NCI-H524 (cell line): ENCODE measurements at places on chromosomes 13 and 19.

- DNase-seq, result peak; percentile 57
Measured at GRCh38 chr19:17847538-17848366, at the start of gene JAK3. JAK3 (minus strand) TSS chr19:17847982; CDS start chr19:17844417, 3,565 bp downstream.

DNA sequence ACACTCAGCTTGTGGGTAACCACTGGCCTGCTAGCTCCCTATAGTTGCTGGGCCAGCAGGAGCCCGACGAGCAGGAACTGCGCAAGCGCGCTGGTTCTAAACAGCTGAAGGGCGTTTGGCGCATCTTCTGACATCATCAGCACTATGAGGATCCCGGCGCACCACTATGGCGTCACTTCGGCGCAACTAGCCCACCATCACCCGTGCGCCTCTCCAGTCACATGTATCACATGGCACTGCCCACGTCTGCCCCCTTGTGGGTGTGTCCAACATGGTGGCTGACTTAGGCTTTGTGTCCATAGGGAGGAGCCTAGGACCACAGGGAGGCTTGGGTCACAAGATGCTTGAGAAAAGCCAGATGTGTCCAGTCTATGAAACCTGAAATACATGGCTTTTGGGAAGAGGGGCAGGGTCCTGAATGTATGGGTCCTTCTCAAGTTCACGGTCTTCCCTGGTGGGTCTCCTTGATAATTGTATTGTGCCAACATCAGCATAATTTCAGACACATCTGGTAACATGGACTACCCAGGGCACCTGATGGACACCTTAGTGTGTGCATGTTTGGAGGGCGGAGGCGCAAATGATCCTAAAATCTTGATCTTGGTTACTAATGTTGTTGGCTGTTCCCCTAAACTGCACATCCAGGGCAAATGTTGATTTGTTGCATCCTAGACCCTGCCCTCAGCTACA, 18.0 kb downstream of the KLK4 start:
- DNase-seq, result no peak

GRCh38 chr19:294946-295686, 3.9 kb upstream of the PLPP2 start:
- no peak for DNase-seq

DNA sequence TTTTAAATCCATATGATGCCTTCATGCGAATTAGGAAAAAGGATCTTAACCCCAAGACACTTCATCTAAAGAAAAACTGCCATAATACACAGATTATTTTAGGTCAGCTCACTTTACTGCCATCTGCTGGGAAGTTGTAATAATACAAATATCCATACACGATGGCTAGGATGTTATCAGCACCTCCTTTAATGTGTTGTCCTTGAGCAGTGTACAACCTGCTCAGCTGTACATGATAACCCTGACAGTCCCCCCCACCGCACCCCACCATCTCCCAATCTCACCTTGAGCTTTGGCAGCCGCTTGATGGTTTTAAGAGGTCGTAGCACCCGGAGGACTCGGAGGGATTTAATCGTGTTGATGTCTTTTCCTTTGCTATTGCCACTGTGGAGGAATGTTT, 112.2 kb downstream of the IER2 start:
- no peak for DNase-seq

- peak; percentile 88 for DNase-seq
Measured at GRCh38 chr13:106373304-106373988, 162.0 kb downstream of the EFNB2 start.

DNA sequence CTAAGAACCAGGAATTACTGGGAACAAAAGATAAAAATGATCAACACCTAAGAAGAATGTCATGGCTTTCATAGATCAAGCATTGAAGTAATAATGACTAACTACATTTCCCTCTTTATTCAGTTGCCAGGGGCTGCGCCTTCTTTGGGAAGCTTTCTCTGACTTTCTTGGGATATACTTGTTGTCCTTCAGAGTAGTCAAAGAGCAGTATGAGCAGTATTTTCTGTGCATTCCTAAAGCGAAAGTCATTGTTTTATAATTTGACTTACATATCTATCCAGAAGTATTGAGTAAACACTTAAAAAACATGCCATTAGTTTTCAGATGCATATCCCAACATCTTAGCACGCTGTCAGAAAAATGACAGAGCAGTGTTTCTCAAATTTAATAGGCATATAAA, 2412.4 kb downstream of the PCDH9 start:
- DNase-seq, result no peak

GRCh38 chr13:80962173-80962572, 621.2 kb upstream of the SPRY2 start:
- peak; percentile 54 for DNase-seq

GRCh38 chr19:6654347-6655310, 15.3 kb downstream of the TNFSF14 start:
- no peak for DNase-seq

- no peak for DNase-seq
Measured at GRCh38 chr19:22606954-22607652, 27.0 kb upstream of the ZNF492 start.

- DNase-seq, result no peak
Measured at GRCh38 chr13:24271601-24272451, 37.6 kb upstream of the C1QTNF9 start.

- peak; percentile 87 for DNase-seq
Measured at GRCh38 chr19:13164343-13165161, 14.3 kb downstream of the IER2 start.

GRCh38 chr13:95191821-95192563, 109.3 kb downstream of the ABCC4 start:
- peak; percentile 88 for DNase-seq

DNA sequence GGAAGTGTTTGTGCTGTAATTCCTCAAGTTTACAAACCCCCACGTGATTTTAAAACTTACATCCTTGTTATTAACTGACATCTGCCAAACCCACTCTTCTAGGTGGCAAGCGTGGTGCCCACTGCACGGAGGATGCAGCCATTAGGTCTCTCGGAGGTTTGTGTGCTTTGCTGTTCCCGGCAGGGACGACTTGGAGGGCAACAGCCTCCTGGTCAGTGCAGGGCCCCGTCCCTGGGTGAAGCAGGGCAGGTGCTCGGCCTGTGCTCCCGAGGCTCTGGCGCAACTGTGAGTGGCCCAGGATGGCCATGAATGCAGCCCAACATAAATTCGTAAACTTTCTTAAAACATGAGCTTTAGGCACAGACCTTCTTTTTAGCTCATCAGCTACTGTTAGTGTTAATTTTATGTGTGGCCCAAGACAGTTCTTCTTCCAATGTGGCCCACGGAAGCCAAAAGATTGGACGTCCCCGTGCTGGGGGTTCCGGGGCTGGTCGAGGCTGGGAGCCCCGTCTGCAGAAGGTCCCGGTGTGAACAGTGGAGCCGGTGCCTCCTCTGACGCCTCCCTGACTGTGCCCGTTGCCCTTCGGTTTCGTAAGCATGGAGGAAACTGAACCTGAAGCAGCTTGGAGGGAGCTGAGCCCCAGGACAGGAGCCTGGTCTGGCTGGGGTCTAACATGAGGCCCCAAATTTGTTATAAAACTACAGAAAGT, 11.9 kb downstream of the GAS6 start:
- DNase-seq, result no peak

GRCh38 chr19:38134540-38135149, 89.4 kb downstream of the DPF1 start:
- DNase-seq, result peak; percentile 19

- peak; percentile 16 for DNase-seq
Measured at GRCh38 chr13:38045278-38046048, 175.9 kb upstream of the TRPC4 start.

DNA sequence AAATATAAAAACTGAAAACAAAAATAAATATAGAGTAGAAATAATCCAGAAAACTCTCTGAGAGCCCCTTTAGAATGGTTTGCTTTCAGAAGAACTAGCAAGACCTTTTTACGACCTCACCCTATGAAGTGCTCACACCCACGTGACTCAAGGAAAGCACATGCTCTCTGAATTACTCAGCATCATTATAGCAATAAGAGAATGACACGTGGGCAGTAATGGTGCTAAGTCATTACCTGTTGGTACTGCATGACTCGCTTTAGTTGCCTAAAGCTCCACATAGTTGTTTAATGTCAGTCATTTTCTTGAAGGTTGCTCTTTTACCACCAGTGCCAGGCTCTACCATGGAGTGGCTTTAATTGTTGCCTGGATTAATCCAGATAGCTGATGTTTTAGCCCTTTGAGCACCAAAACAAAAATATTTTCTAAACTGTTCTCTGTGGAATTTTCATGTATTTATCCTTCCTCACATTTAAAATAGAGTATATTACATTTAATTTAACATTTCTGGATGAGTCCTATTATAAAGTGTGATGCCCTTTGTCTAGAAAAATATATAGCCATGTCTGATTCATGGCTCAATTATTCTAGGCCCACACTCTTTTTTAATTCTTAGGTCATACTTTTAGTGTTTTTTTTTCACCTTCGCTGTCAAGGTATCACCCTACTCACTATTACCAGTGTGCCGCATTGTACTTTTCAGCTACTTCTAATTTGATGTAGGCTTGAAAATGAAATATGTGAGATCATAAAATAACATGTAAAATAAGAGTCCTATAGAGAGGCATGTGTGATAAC, 56.8 kb downstream of the THSD1 start:
- no peak for DNase-seq

- no peak for DNase-seq
Measured at GRCh38 chr19:52099497-52100138, 4.1 kb upstream of the ZNF841 start.

GRCh38 chr13:62093984-62094780, 678.5 kb upstream of the PCDH20 start:
- no peak for DNase-seq

DNA sequence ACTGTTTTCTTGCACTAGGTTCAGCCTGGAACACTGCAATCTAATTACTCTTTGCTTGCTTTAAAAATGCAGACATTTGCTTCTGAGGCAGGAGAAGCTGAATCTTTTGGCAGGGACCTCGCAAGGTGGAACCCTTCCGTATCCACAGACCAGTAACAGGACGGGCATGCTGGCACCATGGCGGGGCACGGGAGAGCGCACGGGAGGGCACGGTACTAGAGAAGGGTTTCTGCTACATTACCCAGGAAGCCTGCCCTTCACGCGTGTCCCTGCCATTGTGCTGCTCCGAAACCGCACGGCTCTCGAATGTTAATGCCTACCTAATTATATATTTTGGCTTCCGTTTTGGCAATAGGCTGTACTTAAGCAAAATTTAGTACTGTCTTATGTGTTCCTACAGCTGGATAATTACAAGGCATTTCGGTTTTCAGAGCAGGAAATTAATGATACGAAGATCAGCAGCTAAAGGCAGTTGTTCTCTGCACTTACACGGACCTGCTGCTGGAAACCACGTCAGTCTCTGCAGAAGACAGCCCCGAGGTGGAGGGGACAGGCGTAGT, 430.4 kb downstream of the IRS2 start:
- DNase-seq, result no peak

- no peak for DNase-seq
Measured at GRCh38 chr13:95181586-95181985, 119.7 kb downstream of the ABCC4 start.

- DNase-seq, result no peak
Measured at GRCh38 chr13:23644527-23645138, 74.4 kb downstream of the TNFRSF19 start.

DNA sequence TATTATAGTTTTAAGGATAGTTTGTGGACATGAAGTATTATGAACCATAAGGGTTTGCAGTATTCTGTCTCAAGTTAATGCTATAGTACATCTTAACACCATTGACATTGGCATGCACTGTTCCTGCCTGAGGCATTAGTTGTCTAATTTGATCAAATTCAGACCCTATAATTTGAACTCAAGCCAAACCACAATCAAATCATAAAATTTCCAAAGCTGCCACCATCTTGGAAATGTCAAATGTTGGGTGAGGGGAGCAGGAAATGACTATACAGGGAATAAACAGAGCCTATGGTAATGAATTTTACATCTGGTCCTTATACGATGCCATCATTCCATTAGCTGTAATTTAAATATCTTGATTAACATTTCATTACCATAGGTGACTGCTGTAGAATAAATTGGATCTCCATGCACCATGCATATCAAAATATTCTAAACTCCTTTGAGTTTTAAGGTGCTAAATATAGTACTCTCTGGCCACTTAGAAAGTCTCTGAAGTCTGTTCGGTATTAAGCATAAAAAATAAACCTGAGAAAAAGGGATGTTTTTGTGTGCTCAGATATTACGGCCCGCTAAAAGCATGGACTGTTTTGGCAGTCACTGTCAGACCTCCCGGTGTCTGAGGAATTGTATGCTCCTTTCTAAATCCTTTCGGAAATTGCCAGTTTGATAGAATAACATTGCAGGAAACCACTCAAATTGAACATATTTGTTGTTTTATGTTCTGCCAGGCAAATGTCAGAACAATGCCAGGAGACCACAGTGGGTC, 257.7 kb downstream of the SPRY2 start:
- DNase-seq, result no peak

GRCh38 chr13:25783076-25783475, 268.7 kb downstream of the SHISA2 start:
- no peak for DNase-seq

GRCh38 chr13:24096659-24097058, 63.9 kb upstream of the SPATA13 start:
- DNase-seq, result no peak

- no peak for DNase-seq
Measured at GRCh38 chr19:35908010-35908441, at the start of gene TYROBP. TYROBP (minus strand) TSS chr19:35908295; CDS start chr19:35908228, 67 bp downstream.

DNA sequence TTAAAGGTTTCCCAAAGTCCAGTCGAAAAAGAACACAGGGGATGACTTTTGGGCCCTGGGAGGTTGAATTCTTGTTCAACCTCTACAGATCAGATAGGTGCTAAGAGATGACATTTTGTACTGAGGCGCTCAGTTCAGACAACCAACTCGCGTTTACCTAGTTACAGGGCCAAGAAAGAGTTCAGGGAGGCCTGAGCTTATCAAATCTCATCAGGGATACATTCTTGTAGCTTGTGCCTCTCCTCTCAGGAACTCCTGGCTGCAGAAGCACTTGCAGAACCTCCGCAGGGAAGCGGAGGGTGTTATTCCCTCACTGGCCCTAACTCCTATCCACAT, 825 bp downstream of the ZNF776 start:
- no peak for DNase-seq

- peak; percentile 45 for DNase-seq
Measured at GRCh38 chr19:41449079-41449864, 6.3 kb downstream of the ERICH4 start.

GRCh38 chr19:46983097-46983496, 36.5 kb upstream of the NPAS1 start:
- no peak for DNase-seq

DNA sequence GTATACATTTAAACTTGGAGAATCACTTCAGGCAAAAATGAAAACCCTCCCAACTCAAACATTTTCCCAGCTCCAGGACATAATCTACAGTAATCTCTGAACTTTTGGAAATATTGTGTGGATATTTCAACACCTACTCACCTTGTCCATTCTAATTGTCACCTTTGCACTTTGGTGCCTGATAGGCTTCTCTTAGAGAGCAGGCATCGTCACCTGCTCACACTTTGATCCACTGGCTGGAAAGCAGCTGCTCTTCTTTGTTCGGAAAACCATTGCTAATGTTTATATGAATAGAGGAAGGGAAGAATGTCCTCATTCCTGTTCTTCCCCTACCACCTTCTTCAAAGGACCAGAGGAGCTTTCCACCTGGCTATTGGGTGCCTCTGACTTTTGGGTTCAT, 411.2 kb downstream of the FGF9 start:
- DNase-seq, result no peak

GRCh38 chr19:13718733-13719132, 45.6 kb upstream of the MRI1 start:
- peak; percentile 98 for DNase-seq

- DNase-seq, result no peak
Measured at GRCh38 chr19:355134-355533, 10.5 kb upstream of the MIER2 start.
